ENCODE measurements at places on chromosomes 16 and 17.

DNA sequence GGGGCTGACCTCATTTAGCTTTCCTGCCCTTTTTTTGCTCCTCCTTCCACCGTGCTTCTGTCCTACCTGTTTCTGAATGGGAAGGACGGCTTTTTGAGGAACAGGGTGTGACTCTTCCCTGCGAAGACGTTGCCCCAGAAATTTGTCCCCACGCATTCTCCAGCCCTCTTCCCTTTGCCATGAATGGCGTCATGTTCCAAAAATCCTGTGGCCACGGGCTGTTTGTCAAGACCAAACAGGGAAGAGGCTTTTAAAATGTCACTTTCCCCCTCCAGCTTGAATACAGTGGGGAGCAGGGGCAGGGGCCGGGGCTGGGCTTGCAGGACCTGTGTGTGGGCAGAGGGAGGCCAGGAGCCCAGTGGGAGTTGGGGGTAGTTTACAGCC lies 13.9 kb downstream of the MPRIP start:
- DNase-seq, result no peak

GRCh38 chr16:13426269-13426668 lies 493.7 kb upstream of the ERCC4 start:
- DNase-seq, result no peak

DNA sequence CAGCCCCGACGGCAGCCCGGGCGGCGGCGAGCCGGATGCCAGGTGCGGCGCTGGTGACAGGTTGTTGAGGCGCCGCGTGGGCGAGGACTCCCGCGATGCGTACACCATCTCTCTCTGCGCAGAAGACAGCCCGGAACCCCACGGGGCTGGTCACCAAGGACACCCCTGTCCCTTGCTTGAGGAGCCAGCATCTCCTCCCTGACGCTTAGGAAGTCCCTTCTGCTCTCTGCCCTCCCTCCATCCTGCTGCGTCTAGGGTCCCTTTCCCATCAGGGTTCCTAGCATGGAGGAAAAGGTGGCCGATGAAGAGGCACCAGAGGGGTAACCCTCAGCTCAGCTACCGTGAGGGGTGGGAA lies 43.6 kb downstream of the SRCIN1 start:
- no peak for DNase-seq

DNA sequence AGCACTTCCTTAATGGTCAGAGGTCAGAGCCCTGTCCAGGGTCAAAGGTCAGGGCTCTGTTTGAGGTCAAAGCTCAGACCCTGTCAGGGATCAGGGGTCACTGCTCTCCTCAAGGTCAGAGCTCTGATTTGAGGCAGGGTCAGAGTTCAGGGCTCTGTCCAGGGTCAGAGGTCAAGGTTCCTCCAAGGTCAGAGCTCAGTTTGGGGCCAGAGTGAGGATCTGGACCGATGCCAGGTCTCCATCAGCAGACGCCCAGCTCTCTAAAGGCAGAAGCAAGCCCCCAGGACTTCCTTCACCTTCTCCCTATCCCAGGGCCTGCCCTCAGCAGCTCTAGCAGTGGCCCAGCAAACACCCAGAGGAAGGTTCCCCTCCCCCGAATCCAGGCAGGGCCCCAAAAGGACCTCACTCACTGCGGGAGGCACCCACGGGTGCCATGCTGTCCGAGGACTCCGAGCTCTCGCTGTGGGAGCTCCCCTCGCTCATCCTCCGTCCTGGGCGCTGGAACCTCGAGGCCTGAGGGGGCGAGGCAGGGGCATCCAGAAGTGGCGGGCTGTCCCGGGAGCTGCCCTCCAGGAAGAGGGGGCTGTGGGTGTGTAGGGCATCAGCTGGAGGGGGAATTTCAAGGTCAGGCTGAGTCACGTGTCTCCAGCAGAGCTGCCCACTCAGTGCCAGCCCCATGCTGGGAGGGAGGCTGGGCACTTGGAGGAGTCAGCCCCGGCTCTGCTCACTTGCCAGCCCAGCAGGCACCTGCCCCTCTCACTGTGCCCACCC lies 26.7 kb downstream of the PIMREG start:
- DNase-seq, result no peak
